Globus pallidus (tissue), 1 donor: ENCODE measurements at places on chromosomes 11 and 22.

GRCh38 chr11:131195661-131196517 lies 174.5 kb upstream of the NTM start:
- peak; percentile 22 for DNase-seq

DNA sequence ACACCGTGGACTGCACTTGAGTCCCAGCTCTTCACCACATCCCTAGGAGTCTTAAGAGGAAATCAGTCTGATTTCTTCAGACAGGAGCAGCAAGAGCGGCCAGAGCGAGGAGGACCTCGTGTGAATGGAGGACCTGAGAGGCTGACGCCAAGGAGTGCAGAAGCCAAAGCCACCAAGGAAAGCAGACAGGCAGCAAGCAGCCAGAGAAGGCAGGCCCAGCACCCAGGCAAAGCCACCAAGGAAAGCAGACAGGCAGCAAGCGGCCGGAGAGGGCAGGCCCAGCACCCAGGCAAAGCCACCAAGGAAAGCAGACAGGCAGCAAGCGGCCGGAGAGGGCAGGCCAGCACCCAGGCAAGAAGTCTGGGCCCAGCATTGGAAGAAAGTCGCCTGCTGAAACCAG lies 11.8 kb downstream of the CYB561A3 start:
- DNase-seq = no peak

GRCh38 chr11:64314146-64314804 lies 3.1 kb downstream of the TRMT112 start:
- no peak for DNase-seq

DNA sequence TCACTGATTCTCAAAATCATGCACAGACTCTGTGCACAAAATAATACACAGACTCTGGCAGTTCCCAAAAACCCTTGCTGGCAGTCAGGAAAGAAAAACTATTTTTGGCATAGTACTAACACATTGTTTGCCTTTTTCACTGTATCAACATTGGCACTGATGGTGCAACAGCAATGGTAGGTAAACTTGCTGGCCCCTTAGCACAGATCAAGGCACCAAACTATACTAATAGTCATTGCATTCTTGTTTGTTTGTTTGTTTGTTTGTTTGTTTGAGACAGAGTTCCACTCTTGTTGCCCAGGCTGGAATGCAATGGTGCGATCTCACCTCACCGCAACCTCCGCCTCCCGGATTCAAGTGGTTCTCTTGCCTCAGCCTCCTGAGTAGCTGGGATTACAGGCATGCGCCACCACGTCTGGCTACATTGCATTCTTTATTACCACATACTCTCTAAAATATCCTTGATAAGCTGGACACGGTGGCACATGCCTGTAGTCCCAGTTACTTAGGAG lies 81.0 kb upstream of the SLC6A5 start:
- DNase-seq = no peak

GRCh38 chr11:109486129-109486528 lies 64.1 kb downstream of the C11orf87 start:
- no peak for DNase-seq

DNA sequence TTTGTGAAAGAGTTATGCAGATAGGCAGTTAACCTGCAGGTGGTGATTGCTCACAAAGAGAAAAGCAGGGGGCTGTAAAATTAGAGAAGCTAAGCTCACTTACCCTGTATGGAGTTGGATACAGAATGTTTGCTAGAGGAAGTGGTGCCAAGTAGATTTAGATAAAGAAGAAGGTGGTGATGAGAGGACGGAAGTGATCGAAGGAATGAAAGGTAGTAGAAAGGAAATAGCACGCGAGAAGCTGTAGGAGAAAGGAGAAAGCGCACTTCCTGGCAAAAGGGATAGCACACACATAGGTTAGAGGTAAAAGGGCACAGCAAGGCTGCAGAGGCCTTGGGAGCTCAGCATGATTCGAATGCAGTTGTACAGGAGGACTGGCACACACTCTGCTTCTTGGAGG lies 87.3 kb upstream of the CTSC start:
- no peak for DNase-seq

- DNase-seq = no peak
These were observed 406.3 kb downstream of the CADM1 start for GRCh38 chr11:115097796-115098408.

GRCh38 chr11:134819041-134819440 lies 407.0 kb upstream of the B3GAT1 start:
- DNase-seq = no peak

- DNase-seq = no peak
These were observed 6.4 kb upstream of the C11orf96 start for GRCh38 chr11:43936076-43936475.

DNA sequence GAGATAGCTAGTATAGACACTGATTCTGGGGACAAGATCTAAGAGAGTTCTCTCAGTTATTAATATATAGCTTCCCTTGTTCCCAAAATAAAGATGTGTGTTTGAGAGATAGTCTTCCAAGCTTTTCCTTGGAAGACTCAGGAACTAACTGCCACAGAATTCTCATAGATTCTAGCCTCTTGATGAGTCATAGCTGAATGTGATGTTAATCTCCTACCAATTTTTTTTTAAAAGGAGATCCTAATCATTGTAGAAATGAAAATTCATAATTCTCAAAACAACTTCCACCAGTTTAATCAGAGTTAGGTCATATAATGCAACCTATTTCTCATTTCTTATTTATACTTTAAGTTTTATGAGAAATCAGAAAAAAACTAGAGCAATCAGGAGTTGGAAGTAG lies 148.8 kb downstream of the JRKL start:
- no peak for DNase-seq

DNA sequence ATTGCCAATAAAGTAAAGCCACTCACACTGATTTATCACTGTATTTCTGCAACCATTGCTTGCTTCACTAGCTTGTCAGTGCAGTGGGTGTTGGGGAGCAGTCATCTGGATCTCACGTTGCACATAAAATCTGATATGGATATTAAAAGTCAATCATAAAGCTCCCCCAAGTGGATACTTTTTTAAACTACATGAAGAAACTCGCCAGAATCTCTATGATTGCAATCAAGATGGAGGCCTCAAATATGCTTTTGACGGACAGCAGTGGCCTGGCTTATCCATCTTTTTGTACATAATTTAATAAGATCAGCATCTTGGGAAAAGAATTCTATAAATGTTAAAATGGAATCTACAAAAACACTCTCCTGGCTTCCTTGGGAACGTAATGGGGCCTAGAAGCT lies 137.7 kb downstream of the WT1 start:
- DNase-seq = peak; percentile 57

- no peak for DNase-seq
These were observed 32.5 kb downstream of the MPPED2 start for GRCh38 chr11:30553521-30554110.
